ENCODE measurements at places on chromosomes 16 and 17.

GRCh38 chr16:1043881-1044451 lies 28.6 kb upstream of the SSTR5 start:
- DNase-seq, result no peak

DNA sequence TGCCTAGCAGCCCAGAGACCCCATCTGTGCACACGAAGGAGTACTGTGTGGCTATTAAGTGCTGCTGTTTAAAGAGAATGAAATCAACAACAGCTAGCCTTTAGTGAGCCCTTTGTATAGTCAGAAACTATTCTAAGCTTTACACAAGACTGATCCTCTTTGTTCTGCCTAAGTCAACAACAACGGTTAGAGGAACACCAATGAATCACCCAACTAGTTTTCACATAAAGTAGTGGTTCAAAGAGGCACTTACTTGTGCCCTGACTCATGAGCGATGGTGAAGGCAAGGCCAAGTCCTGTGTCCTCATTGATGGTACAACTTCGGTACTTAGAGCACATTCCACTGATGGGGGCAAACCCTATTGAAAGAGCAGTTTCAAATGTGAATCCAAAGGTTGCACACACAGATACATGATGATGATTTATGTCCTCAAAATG lies 75.8 kb downstream of the ADAMTS18 start:
- DNase-seq, result no peak

- DNase-seq, result no peak
These were observed 19.4 kb downstream of the PSME3IP1 start for GRCh38 chr16:57166451-57166850.

DNA sequence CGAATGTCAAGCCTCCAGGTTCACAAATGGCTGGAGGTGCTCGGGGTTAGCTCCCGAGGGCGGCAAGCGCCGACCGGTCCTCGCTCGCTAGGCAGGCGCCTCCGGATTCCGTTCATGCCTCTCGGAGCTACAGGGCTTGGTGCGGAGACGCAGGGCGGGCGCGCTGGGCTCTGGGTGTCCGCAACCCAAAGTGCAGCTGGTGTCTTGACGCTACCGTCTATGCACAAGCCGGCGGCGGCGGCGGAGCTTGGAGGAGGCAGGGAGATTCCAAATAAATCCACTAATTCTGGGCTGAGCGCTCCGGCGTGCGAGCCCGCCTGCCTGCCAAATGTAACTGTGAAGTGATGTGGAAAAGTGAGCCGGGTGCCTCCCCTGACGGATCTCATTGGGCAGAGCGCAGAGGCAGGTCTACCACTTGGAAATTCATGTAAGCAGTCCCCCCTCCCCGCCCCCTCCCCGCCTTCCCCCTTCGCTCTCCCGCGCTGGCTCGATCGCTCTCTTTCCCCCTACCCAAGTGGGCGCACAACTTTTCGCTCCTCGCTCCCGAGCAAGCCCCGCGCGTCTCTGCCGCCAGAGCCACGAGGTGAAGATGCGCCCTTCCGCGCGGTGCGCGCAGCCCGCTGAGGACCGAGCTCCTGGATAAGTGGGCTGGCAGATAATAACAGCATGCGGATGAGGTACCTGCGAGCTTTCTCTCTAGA lies at the start of gene CDH8:
TSS of gene CDH8 (minus strand) at position 338 of the 701 bp plus-strand sequence. CDS start 15,035 bp downstream, outside the sequence.
- no peak for DNase-seq

DNA sequence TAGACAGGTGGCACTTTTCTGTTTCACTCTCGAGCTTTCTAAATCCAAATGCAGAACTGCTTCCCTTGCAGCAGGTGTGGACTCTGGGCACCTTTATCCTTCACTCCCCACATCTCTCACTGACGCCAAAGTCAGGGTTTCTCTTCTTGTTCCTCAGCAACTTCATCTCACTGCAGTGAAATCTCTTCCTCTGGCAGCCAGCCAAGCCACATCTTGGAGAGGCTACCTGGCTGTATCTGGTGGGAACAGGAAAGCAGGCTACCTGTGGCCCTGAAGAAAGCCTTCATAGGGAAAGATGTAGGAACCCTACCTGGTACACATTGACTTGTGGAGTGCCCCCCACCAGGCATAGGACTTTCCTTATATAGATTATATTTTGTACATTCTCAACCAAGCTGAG lies 159.1 kb downstream of the UTP18 start:
- no peak for DNase-seq

DNA sequence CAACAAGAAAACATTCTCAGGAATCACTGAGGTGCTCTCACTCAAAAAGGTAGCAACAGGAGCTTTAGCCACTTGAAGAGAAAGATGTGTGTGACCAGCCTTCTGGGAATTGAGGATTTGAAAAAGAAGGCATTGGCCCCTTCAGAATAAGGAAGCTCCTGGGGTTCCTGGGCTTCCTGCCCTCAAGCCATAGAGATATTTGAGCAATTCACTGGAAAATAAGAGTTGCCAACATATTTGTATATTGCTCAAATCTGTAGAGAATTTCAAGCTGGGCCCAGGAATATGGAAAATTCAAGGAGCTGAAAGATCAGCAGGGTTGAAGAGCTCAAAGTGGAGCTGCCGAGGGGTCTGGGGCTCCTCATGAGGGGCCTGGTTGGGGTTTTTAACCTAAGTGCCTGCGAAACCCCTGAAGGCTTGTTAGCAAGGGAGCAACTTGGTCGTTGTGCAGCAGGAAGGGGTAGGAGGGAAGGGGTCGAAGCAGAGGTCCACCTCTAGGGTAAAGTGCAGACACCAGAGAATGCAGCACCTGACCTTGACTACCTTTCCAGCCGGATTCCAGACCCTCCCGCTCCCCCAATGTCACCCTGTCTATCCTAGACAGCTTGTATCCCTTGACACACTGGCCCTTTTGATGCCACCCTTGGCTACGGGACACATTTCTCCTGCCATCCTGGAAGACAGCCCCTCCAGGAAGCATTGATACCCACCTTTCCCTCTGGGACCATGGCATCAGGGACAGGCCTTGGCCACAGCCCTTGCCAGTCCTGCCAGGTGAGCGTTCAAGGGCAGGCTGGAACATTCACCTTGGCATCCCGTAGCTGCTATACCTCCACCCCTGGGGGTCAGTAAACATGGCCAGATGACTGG lies 67.6 kb upstream of the SREBF1 start:
- no peak for DNase-seq

Measured in activated T-helper 1 cell treated with anti-CD3 and anti-CD28 coated beads, Interleukin-2, amount 50 U/mL, for 16 hours (primary cell).